ENCODE measurements at places on chromosomes 7 and 10. TPM values are rescaled to one million over a fixed set of nuclear protein-coding genes. Genes with fewer than 3 reads are reported as not detected.

The MINDY4 gene
- 2.0 TPM for total RNA-seq

DNA sequence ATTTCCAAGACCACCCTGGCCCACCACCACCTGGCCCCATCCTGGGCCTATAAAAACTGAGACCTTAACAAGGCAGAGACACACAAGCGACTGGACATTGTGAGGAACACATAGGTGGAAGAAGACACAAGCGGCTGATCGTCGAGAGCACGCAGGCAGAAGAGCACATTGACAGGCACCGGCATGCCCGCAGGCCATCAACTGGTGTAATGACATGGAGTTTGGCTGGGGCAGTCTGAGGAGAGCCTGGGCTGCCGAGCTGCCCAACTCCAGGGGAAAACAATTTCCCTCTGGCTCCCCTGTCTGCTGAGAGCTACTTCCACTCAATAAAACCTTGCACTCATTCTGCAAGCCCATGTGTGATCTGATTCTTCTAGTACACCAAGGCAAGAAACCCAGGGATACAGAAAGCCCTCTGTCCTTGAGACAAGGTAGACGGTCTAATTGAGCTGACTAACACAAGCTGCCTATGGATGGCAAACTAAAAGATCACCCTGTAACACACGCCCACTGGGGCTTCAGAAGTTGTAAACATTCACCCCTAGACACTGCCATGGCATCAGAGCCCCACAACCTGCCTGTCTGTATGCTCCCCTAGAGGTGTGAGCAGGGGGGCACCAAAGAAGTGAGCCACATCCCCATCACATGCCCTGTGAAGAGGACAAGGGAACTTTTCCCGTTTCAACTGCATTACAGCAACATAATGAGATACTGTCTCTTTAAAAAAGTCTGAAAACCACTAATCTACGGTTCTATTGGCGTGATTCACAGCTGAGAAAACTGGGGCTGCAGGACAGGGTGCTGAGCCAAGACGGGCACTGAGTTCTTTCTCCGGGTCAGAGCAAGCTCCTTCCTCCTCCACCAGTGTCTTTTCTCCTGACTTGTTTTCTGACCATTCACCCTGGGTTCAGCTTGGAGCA, 18.5 kb upstream of the TNS3 start:
- no peak for DNase-seq

The TCF7L2 gene
- total RNA-seq: 12.0 TPM

DNA sequence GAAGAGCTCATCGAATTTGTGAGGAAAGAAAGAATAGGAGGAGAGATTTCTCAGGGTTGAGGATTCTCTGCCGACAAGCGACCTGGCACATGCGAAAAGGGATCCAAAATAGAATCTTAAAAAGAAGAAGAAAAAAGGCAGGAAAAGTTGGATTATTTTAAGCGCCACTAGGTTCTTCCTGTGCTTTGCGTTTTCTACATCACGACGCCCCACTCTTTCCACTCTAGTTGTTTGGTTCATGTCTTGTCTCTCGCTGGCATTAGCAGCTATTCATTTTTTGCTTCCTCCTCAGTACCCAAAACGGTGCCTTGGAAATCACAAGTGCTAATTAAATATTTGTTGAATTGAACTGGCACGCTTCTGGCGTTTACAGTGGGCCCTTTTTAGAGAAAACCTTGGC, 674 bp upstream of the FRA10AC1 start:
- no peak for DNase-seq

GRCh38 chr7:117809958-117810357, 63.3 kb downstream of the CTTNBP2 start:
- no peak for DNase-seq

GRCh38 chr7:21383227-21384220, 44.4 kb upstream of the SP4 start:
- no peak for DNase-seq
